IgD-negative memory B cell (primary cell): ENCODE measurements at places on chromosomes 12 and 14. TPM values are rescaled to one million over a fixed set of nuclear protein-coding genes. Genes with fewer than 3 reads are reported as not detected.

The COX8C gene
- not detected for polyA plus RNA-seq

The ISCU gene
- polyA plus RNA-seq = 488 TPM

The TCL1A gene
- polyA plus RNA-seq = 4.9 TPM

The WASHC3 gene
- polyA plus RNA-seq = 96.0 TPM

The LRRC43 gene
- polyA plus RNA-seq = not detected

The ASIC1 gene
- polyA plus RNA-seq = not detected

The YBX3 gene
- 14.9 TPM for polyA plus RNA-seq

The GPR162 gene
- polyA plus RNA-seq = not detected

The CRACR2A gene
- 10.1 TPM for polyA plus RNA-seq

The RD3L gene
- polyA plus RNA-seq = not detected

The SRRM4 gene
- polyA plus RNA-seq = not detected

The ADCK1 gene
- 3.5 TPM for polyA plus RNA-seq

The SLCO1B1 gene
- polyA plus RNA-seq = not detected

The SPTB gene
- polyA plus RNA-seq = 0.06 TPM

The SYCP3 gene
- 0.33 TPM for polyA plus RNA-seq

The SPX gene
- 1.6 TPM for polyA plus RNA-seq

The RPGRIP1 gene
- 0.14 TPM for polyA plus RNA-seq

The TCL1B gene
- not detected for polyA plus RNA-seq

The KRT72 gene
- not detected for polyA plus RNA-seq

The GARIN6 gene
- not detected for polyA plus RNA-seq

The GYS2 gene
- polyA plus RNA-seq = not detected

The LRRC10 gene
- polyA plus RNA-seq = not detected

The OVCH1 gene
- polyA plus RNA-seq = not detected

The GPR84 gene
- not detected for polyA plus RNA-seq

The PIP4P1 gene
- 63.7 TPM for polyA plus RNA-seq

The CDH24 gene
- 0.09 TPM for polyA plus RNA-seq

The TSPAN11 gene
- polyA plus RNA-seq = not detected

The CCDC196 gene
- polyA plus RNA-seq = not detected

The KCNC2 gene
- not detected for polyA plus RNA-seq

The SLCO1C1 gene
- polyA plus RNA-seq = not detected

The KRT6A gene
- not detected for polyA plus RNA-seq

The NID2 gene
- polyA plus RNA-seq = 0.73 TPM

The JDP2 gene
- 14.9 TPM for polyA plus RNA-seq

The TTC8 gene
- 2.2 TPM for polyA plus RNA-seq

The BATF gene
- 21.9 TPM for polyA plus RNA-seq

The RDH16 gene
- polyA plus RNA-seq = 0.09 TPM

The GLS2 gene
- 3.8 TPM for polyA plus RNA-seq

The ANG gene
- 9.9 TPM for polyA plus RNA-seq

The TCP11L2 gene
- 35.1 TPM for polyA plus RNA-seq

The NPAS3 gene
- polyA plus RNA-seq = not detected

The EIF2S3B gene
- polyA plus RNA-seq = 0.41 TPM

The NKX2-1 gene
- not detected for polyA plus RNA-seq

The HOXC9 gene
- polyA plus RNA-seq = not detected

The PMEL gene
- 1.1 TPM for polyA plus RNA-seq

The ZDHHC22 gene
- polyA plus RNA-seq = not detected

The SERPINA10 gene
- polyA plus RNA-seq = not detected

The MTERF2 gene
- 1.8 TPM for polyA plus RNA-seq

The CERS5 gene
- polyA plus RNA-seq = 30.7 TPM

The KIF5A gene
- not detected for polyA plus RNA-seq

The MPHOSPH9 gene
- polyA plus RNA-seq = 20.0 TPM

The ZC2HC1C gene
- 3.1 TPM for polyA plus RNA-seq

The CLEC4A gene
- polyA plus RNA-seq = 6.9 TPM

The TMEM132D gene
- not detected for polyA plus RNA-seq

The KRT3 gene
- not detected for polyA plus RNA-seq

The CACNA1C gene
- 0.06 TPM for polyA plus RNA-seq

The PLA2G1B gene
- not detected for polyA plus RNA-seq

The OR6C4 gene
- not detected for polyA plus RNA-seq

The CNTN1 gene
- polyA plus RNA-seq = not detected
